ENCODE measurements at places on chromosomes 2 and 18.

DNA sequence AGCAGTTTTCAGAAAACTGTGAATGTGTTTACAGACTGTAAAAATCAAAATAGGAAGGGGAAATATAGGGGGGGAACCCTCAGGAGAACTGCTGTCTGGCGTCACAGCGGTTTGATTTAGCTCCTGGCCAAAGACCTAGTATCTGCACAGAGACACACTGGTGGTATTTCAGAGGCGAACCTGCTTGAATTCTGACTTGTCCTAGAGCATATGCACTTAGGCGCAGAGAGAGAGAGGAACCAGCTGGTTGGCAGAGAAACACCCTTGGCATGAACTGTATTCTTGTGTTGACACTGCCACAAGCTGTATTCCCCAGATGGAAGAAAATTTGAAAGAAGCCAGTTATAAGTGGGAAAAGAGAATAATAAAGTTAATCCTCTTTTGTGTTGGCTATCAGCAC, 506.5 kb upstream of the NRP2 start:
- no peak for DNase-seq

DNA sequence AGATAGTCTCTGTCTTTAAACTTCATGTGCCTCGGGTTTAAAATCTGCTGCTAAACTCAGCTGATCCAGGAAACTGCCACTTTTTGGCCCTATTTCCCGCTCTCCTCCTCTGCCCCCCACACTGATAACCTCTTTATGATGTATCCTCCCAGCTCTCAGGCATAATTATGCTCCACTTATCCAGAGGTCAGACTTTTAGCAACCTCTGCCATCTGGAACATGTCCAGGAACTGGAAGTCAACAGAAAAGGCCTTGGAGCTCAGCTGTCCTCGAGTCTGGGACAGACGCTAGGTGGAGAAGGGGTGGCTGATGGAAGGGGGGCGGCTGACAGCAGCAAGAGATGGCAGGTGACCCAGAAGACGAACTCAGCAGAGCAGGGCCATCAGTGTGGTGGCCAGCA, 41.2 kb downstream of the ASAP2 start:
- no peak for DNase-seq

- no peak for DNase-seq
These were observed 116.1 kb upstream of the OTX1 start for GRCh38 chr2:62934517-62934916.

- no peak for DNase-seq
These were observed 24.2 kb upstream of the SERPINE2 start for GRCh38 chr2:224063298-224063648.

DNA sequence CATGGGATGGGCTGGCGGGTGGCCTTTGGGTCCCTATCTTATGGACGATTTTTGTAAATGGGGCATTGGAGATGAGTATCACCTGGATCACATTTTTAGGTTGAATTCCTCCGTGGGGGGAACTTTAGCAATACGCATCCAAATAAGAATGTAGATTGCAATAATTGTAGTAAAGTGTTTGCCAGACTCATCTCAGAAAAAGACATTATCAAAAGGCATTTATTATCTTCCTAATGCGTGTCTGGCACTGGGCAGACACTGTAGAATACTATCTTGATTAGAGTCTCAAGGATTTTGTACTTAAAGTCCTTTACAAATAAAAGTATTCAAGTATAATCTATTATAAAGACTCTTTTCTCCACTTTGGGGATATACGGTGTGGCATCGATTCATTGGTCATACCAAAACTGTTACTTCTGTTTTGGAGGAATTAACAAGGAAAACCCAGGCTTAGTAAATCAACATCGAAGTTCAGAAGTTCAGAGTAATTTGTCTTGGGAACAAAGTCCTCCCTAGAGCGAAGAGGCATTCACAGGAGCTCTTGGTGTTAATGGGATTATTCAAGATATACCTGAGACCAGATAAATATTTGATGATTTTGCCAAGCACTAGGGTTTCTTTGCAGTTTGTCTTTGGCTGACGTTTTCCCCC, 578 bp upstream of the ACKR3 start:
- DNase-seq: no peak

- DNase-seq: no peak
These were observed 11.6 kb downstream of the GLI2 start for GRCh38 chr2:120747281-120747680.

GRCh38 chr2:1791685-1792435, 47.5 kb upstream of the PXDN start:
- no peak for DNase-seq

GRCh38 chr2:233080836-233081229, 20.7 kb downstream of the INPP5D start:
- no peak for DNase-seq

DNA sequence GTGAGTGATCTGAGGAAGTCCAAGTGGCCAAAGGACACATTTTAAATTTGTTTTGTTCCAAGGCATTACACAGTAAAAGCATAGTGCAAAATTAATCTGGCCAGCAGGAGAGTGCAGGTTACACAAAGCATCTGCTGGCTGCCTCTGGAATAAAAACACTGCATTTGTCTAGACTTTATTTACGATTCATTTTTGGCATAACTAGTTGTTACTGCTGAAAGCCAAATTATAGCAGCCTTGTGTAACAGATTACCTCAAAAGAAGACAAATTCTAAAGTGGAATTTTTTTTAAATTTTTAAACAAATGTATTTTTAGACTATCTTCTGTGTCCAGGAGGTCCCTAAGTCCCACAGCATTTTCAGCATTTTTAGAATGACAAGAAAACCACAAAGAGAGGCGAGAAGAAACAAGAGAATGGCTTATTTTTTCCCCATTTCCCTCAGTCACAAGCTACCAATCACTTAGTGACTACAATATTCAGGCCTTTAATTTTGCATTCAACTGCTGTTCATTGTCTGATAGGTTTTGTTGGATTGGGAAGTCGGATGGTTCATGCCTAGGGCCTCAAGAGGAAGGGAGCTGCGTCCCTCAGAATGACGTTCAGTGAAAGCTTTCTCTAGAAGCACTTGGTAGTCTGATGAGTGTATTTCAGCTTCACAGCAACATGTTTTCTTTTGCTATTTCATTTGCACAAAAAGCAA, 46.0 kb downstream of the TMEFF2 start:
- no peak for DNase-seq
